ACHN (cell line): ENCODE measurements at places on chromosomes 11 and 22.

DNA sequence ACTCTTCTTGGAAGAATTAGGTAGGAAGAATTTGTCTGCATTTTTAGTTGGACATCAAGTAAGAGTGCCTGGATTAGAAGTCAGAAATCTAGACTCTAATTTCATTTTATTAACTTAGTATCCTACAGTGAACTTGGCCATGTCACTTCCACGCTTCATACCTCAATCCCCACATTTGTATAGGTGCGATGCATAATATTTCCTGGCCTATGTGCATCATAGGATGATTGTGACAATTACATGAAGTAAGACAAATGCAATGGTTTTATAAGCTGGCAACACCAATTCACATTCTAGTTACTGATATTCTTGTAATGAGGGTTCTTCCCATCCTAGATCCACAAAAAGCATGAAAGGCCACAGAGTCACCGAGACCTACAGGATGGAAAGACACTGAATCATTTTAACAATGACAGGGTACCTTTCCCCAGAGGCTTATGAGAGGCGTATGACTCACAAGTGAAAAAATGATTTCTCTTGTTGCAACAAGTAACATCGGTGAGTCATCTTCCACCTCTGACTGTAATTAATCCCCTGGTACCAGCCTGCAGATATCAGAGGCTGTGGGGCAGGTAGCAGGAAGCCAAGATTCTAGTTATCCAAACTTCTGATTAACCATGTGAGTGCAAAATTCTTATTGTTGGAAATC, 56.0 kb upstream of the OR5AK2 start:
- DNase-seq: peak; percentile 83

DNA sequence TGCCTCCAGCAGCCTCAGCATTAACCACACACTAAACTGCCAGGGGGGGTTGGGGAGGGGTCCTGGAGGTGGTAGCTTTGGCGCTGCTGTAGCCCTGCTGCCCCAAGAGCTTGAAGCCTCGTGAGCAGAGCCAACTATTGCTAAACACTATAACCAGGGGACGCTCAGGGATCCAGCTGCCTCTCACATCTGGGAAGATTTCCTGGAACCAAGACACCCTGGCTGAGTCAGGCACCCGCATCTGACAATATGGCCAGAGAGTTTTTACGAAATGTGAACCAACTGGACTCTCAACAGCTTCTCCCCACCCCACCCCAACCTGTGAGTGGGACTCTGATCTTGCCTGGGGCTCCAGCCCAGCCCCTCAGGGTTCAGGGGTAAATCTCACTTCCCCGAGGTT, 14.3 kb downstream of the C1QTNF6 start:
- DNase-seq: no peak

GRCh38 chr22:44576311-44577260, 78.6 kb upstream of the RTL6 start:
- DNase-seq: no peak

GRCh38 chr22:37894939-37895670, 11.0 kb upstream of the MICALL1 start:
- DNase-seq: no peak

- DNase-seq: no peak
These were observed 12.7 kb downstream of the RASD2 start for GRCh38 chr22:35553341-35553740.

DNA sequence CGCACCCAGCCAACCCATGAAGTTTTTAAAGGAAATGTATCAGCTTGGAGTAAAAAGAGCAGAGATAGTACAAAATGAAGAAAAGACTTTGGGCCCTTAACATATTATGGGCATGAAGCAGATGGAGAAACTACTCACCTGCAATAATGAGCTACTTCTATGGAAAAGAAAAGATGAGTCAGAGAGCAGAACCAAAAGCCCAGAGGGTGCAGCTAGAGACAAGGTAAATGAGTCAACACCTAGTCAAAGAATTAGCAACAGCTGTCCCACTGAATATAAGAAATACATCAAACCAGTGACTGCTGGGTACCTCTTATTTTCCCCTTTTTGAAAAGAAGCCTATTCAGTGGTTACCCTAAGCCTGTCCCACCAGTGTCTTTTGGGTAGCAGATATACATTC, 61.8 kb downstream of the RPL27A start:
- DNase-seq: no peak

DNA sequence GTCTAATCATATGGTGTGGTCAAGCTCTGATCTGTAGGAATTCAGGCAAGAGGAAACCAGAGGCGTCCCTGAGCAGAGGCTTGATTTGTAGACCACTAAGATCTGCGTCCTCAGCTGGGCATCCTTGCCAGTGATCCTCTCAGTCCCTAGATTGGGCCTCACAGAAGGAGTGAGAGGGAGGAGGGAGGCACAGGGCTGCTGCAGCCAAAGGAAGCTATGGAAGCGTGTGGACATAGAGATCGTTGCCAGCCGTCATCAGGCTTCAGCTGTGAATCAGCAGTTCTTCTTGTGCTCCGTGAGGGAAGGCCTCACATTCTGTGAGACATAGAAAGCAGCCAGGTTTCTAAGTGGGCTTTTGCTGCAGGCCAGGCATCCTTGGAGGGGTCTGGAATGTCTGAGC, 254.6 kb upstream of the KIRREL3 start:
- DNase-seq: no peak

- no peak for DNase-seq
These were observed 51.2 kb upstream of the RAPSN start for GRCh38 chr11:47500121-47500520.

DNA sequence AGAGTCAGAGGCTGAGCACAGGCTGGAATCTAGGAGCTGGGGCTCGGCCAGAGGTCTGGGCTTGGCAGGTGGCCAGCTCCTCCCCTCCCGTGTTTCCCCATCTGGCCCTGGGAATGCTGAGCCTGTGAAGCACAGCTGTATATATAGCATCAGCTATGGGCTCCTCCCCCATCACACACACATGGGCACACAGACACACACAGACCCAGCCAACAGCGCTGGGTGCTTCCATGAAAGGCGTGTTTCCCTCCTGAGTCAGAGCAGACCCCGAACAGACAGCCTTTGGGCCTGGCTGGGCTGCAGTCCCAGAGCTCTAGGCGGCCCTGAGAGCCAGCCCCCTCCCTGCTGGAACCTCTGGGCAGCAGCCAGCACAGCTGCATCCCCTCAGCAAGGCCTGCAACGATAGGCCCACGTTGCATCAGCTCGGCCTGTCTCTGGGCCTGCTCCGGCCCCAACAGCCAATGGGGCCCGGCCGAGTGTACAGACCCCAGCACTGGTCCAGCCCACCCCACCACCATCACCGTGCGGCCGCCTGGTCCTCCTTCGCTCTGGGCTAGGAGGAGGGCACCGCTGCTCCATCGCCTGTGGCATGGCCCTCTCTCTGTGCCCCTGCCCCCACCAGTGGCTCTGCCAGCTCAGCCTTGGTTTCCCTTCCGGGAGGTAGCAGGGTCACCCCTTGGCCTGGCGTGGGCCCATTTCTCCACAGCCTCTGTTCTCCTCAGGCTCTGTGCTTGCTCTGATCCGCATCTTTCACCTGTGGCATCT, 7.6 kb upstream of the SERPINH1 start:
- no peak for DNase-seq

- DNase-seq: no peak
These were observed 30.9 kb downstream of the ZFTA start for GRCh38 chr11:63737718-63738117.

DNA sequence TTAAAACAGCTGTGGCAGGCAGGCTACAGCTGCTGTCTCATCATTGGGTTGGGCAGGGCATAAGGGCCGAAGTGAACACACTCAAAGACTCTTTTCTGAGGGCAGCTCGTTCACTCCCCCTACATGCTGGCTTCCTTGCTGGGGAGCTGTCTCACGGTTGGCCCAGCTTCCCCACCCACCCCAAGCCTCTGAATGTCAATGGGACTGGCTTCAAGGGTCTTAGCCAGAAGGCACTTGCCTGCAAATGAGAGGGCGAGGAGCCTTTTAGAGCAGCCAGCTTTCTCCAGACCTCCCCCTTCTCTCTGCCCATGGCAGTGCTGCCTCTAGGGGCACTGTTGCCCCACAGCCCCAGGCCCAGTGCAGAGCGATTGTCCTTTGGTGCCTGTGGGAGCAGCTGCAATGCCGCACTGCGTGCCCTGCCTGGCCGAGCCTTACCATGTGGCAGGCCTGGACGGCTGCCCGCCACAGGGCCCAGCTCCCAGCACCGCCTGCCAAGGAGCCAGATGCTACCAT, 94.7 kb upstream of the RASSF10 start:
- DNase-seq: peak; percentile 29
